ENCODE measurements at places on chromosomes 2 and 18.

- DNase-seq = no peak
These were observed 815 bp downstream of the GMCL1 start for GRCh38 chr2:69830045-69830905.

DNA sequence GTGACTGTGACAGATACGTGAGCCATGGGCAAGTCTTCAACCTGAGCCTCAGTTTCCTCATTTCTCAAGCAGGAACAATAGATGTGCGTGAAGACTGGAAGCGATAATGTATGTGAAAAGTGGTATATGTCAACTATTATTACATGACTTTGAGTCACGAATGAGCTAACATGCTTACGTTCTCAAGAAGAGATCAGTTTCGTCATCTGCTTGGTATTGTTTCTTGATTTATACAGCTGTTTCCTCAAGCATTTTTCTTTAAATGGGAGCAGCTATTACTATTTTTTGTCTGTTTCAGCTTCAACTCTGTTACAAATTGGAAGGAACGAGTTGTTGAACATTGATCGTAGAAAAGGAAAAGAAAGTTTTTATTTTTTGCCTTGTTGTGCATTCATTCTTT, 48.5 kb upstream of the THOC1 start:
- no peak for DNase-seq

DNA sequence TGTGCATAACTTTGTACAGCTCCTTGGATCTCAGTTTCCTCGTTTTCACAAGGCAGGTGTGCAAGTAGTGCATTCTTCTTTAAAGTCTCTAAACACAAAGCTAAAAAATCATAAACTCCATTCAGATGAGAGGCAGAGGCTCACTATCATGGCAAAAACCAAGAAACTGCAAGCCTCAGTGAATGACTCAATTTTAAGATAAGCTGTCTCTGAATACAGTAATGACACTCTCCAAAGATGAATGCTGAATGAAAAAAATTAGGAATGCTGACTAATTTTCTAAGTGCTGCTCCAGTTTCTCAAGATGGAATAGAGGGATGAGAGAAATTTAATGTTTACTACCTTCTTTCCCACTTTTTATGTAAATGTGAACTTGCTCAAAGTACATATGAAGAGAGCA, 17.2 kb downstream of the B4GALT6 start:
- no peak for DNase-seq

GRCh38 chr2:45466053-45466452, 145.0 kb downstream of the SRBD1 start:
- no peak for DNase-seq

DNA sequence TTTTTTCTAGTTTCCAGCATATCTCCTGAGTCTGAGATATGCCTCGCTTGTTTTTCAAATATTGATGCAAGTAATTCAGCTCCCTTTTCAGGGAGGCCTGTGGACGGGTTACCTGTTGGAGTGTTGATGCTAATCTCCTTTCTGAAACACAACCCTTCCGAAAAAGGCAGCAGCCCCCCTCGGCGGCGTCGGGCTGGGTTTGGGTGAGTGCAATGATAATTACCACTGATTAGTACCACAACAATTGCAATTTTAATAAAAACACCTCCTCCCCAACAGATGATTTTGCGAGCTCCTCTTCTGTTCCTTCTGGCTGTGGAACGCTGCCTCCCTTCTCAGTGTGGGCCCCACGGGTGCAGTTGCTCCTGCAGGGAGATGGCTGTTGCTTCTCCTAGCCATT, 66.3 kb downstream of the PTGR3 start:
- DNase-seq = no peak

GRCh38 chr2:120983344-120983743, 247.7 kb downstream of the GLI2 start:
- no peak for DNase-seq

- no peak for DNase-seq
These were observed 48.6 kb downstream of the BIN1 start for GRCh38 chr2:127058246-127058953.
